ENCODE measurements at places on chromosomes 2 and 18.

- DNase-seq = peak; percentile 86
Observed at GRCh38 chr2:148989882-148990493, 48.5 kb upstream of the LYPD6B start.

GRCh38 chr2:160674146-160674750 is 180.6 kb upstream of the RBMS1 start:
- DNase-seq = no peak

- DNase-seq = no peak
Observed at GRCh38 chr2:127175751-127176354, 44.2 kb downstream of the CYP27C1 start.

DNA sequence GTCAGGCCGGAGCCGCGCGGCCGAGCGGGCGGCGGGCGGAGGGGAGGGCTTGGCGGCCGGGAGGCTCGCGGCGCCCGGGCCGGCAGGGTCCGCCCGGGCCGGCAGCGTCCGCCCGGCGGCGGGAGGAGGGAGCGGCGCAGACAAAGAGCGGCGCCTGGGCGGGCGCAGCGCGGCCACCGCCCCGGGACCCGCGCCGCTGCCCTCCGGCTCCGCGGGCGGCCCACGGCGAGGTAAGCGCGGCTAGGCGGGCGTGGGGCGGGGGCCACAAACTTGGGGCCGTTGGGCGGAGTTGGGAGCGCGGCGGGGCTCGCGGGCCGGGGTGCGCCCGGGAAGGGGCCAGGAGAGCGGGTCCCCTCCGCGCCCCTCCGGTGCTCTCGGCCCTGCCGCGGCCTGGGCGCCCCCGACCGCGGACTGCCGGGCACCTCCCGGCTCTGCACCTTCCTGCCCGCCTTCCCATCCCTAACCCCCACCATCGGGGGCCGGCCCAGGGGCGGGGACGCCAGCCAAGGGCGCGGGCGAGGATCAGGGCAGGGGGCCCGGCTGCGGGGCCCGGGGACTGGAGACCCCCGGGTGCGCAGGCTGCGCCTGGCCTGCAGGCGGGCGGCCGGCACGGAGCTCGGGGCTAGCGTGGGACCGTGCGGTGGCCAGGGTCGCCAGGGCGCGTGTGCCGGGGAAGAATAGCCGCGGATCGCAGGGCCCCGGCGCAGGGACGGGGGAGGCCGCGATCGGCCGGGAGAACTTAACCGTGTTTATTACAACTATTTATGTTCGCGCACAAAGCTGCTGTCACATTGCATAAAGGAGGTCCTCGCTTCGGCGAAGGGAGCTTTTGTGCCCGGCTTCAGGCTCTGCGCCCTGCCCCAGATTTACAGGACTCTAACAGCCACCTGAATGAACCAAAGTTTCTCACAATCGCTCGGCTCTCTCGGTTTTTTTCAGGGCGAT is at the start of gene NCK2:
TSS of gene NCK2 (plus strand) at position 4 of the 945 bp plus-strand sequence. CDS start 110,152 bp downstream, outside the sequence.
- DNase-seq = peak; percentile 44
